Heart left ventricle (tissue), 16 donors: ENCODE measurements at places on chromosomes 1 and 21. TPM values are rescaled to one million over a fixed set of nuclear protein-coding genes. Genes with fewer than 3 reads are reported as not detected.

DNA sequence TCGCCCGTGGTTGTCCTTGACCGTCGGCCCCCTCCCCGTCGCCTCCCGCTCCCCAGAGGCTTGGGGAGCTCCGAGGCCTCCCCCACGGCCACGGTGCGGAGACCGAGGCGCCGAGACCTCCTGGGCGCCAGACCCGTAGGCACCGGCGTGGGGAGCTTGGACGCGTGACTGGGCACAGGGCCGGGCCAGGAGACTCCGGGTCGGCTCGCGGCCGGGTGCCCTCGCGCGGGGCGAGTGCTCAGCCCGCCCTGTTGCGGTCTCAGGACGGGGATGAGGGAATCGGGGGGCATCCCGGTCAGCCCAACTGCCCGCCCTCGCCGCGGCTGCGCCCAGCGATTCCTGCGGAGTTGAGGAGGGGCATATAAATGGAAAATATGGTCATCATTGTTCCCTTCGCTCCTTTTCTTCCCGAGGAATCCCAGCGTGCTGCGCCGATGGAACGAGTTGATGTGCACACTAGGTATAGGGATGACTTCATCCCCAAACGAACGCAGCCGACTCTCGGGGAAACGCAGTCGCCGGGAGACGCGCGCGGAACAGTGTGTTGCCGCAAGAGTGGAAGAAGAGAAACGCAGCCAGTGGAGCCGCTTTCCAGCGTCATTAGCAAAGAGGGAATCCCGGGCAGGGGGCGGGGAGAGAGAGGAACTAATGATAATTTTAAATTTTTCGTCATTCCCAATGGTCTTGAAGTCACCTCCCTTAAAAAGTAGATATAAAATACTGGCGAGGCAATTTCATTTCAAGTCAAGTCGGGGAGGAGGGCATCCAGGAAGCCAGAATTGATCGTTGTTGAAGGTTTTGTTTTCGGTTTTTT lies 747 bp upstream of the ENAH start:
- H3K4me3 ChIP-seq = peak overlapping the region; percentile 96
- H3K27me3 ChIP-seq = no peaks in the 10 kb centered on the region
- H3K36me3 ChIP-seq = no peaks in the 10 kb centered on the region
- DNase-seq = peak; percentile 73

DNA sequence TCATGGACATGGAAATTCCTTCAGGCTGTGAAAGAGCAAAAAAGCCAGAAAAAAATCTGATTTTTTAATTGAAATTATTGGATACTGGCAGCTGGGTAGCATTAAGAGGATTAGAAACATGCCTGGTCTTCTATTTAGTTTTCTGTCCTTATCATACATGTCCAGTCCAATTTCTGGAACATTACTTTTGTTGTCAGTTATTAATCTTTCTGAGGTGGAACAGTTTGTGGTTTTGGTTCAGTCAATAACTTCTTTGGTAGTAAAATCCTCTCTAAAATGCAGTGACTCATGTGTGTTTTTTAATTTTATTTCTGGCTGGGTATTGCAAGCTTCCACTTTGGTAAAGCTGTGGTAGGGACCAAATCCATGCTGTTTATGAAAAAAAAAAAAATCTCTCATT lies 687.0 kb upstream of the ADGRL2 start:
- no peak overlapping the region for H3K27ac ChIP-seq
- no peaks in the 10 kb centered on the region for H3K4me1 ChIP-seq
- H3K36me3 ChIP-seq = no peaks in the 10 kb centered on the region
- H3K4me3 ChIP-seq = no peak overlapping the region
- no peaks in the 10 kb centered on the region for H3K27me3 ChIP-seq

- no peak overlapping the region for H3K27ac ChIP-seq
- no peaks in the 10 kb centered on the region for H3K4me1 ChIP-seq
- no peaks in the 10 kb centered on the region for H3K36me3 ChIP-seq
- no peak overlapping the region for H3K4me3 ChIP-seq
Observed at GRCh38 chr1:235908742-235909520, 42.2 kb upstream of the LYST start.

- no peaks in the 10 kb centered on the region for H3K36me3 ChIP-seq
- DNase-seq = no peak
- no peaks in the 10 kb centered on the region for H3K27me3 ChIP-seq
- H3K27ac ChIP-seq = no peak overlapping the region
- no peaks in the 10 kb centered on the region for H3K4me1 ChIP-seq
Observed at GRCh38 chr1:191890433-191891088, 267.7 kb upstream of the RGS18 start.

DNA sequence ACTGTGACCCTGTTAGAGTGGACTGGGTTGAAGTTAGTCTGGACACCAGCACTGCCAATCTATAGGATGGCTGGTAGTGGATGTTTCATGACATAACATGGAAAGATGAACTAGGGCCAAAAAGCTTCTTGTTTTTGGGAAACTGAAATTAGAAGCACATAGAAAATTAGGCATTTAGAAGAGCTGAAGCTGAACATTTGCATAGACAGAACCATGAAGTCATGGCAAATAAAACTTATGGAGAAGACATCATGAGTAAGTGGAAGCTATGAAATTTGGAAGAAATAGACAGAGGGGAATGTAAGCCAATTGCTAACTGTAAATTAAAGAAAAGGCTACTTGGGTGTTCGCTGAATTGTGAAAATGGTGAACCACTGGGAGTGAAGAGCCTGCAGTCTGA lies 2.7 kb upstream of the S100A11 start:
- H3K27me3 ChIP-seq = no peaks in the 10 kb centered on the region
- H3K4me1 ChIP-seq = peaks cover 19% of the 10 kb centered on the region
- no peak overlapping the region for H3K27ac ChIP-seq
- DNase-seq = no peak
- no peak overlapping the region for H3K4me3 ChIP-seq

TNFAIP8L2 gene
- 0.49 TPM for total RNA-seq

DNA sequence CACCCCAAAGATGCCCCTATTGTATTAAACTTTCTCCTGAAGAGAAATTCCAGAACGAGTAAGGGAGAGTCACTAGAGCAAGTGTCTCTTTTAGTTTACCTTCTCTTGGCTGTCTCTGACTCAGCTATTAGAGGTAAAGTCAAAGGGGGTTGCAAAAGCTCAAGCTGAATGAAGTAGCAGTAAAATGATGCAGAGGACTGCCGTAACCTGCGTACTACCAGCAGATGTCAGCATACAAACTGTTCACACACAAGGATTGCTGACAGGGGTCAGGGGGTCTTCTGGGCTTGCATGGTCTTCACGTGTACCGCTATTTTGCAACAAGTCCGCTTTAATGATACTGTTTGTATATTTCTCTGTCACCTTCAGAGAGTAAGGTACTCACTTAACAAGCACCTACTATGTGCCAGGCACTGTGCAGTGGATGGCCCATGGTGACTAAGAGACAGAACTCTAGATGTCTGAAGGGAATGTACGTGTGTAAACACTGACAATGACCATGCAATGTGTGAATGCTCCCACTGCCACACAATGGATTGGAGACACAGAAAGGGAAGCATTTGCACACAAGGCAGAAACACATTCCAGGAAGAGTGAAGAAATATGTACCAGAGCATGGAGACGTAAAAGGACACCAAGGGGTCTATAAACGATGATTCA lies 34.9 kb downstream of the CHML start:
- peaks cover 27% of the 10 kb centered on the region for H3K4me1 ChIP-seq
- H3K4me3 ChIP-seq = no peak overlapping the region
- H3K27me3 ChIP-seq = no peaks in the 10 kb centered on the region
- no peak overlapping the region for H3K27ac ChIP-seq
- H3K36me3 ChIP-seq = no peaks in the 10 kb centered on the region

DNA sequence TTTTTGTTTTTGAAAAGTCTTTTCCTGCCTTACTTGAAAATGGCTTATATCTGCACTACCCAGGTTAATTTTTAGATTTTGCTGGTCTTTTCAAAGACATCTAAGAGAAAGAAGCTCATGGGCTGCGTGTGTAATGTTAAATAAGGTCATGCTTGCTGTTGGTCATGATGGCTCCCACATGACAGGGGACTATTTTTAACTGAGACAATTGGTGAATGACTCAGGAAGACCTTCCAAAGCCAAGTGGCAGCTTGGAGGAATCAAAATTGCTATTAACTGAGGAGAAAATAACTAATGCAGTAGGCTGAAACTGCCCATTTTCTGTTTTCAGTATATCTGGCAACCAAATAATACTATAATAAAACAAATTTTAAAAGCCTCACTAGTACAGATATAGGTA lies 117.1 kb upstream of the SPAG17 start:
- H3K27ac ChIP-seq = peak overlapping the region; percentile 51
- H3K4me3 ChIP-seq = no peak overlapping the region
- H3K27me3 ChIP-seq = no peaks in the 10 kb centered on the region
- H3K36me3 ChIP-seq = no peaks in the 10 kb centered on the region
- H3K4me1 ChIP-seq = peaks cover 4% of the 10 kb centered on the region

- peaks cover 3% of the 10 kb centered on the region for H3K27me3 ChIP-seq
- H3K4me3 ChIP-seq = no peak overlapping the region
- H3K36me3 ChIP-seq = no peaks in the 10 kb centered on the region
- H3K27ac ChIP-seq = no peak overlapping the region
- DNase-seq = peak; percentile 36
Observed at GRCh38 chr1:36650200-36651065, 167.7 kb upstream of the CSF3R start.

- H3K27ac ChIP-seq = no peak overlapping the region
- no peaks in the 10 kb centered on the region for H3K36me3 ChIP-seq
- H3K4me3 ChIP-seq = no peak overlapping the region
- no peaks in the 10 kb centered on the region for H3K4me1 ChIP-seq
Observed at GRCh38 chr1:47660622-47661021, 222.8 kb downstream of the FOXD2 start.

IFNLR1 gene
- total RNA-seq = 3.2 TPM

- no peaks in the 10 kb centered on the region for H3K27me3 ChIP-seq
- no peaks in the 10 kb centered on the region for H3K36me3 ChIP-seq
- DNase-seq = no peak
- H3K27ac ChIP-seq = no peak overlapping the region
Observed at GRCh38 chr21:26743524-26743923, 101.7 kb downstream of the ADAMTS1 start.

GRCh38 chr1:183609313-183609712 lies 19.1 kb upstream of the NCF2 start:
- DNase-seq = peak; percentile 67
- peaks cover 22% of the 10 kb centered on the region for H3K4me1 ChIP-seq
- H3K27me3 ChIP-seq = no peaks in the 10 kb centered on the region
- no peaks in the 10 kb centered on the region for H3K36me3 ChIP-seq
- H3K4me3 ChIP-seq = no peak overlapping the region

DNA sequence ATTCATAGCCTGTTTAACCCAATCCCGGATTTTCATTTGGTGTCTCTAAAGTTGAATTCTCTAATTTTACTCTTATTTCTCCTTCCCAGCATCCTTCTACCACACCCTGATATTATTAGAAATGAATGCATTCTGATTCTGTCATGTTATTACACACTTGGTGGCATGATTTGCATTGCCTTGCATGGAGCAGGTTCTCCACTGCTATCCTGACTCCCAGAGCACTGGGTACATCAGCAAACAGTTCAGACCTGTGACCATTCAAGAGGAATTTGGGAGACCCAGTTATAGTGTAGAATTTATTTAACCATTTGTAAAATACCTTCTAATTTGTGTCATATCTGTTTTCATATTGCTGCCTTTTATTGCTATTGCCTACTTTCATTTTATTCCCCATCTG lies 2.6 kb downstream of the LRRC8B start:
- no peak for DNase-seq
- H3K4me1 ChIP-seq = peaks cover 13% of the 10 kb centered on the region
- no peak overlapping the region for H3K27ac ChIP-seq
- H3K4me3 ChIP-seq = no peak overlapping the region
- no peaks in the 10 kb centered on the region for H3K27me3 ChIP-seq

MFSD2A gene
- 4.2 TPM for total RNA-seq

DNA sequence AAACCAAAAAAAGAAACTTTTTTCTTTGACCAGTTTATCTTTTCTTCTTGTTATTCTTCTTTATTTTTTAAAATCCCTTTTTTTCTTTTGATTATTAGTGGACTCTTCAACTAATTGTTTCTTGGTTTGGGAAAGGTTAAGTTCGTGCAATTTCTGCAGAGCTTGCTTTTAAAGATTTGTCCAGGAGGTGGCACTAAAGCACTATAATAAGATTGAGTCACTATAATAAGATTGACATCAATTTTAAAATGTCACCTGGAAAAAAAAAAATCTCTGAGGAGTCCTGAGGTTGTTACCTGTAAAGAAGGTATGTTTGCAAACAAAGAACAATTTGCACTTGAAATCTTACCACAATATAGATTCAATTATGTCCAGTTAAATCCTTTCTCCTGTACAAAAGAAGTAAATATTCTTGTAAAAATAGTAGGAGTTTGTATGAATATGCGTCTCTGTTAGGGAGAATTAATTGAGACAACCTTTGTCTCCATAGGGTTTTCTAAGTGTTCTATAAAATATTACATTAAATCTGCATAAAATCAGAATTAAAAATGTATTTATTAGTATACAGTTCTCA lies 166.7 kb downstream of the ADGRL4 start:
- H3K4me1 ChIP-seq = no peaks in the 10 kb centered on the region
- DNase-seq = no peak
- H3K27ac ChIP-seq = no peak overlapping the region
- H3K27me3 ChIP-seq = no peaks in the 10 kb centered on the region
- no peaks in the 10 kb centered on the region for H3K36me3 ChIP-seq
- no peak overlapping the region for H3K4me3 ChIP-seq

OR10Z1 gene
- not detected for total RNA-seq

LCE3E gene
- not detected for total RNA-seq

- no peaks in the 10 kb centered on the region for H3K36me3 ChIP-seq
- H3K27me3 ChIP-seq = peaks cover 48% of the 10 kb centered on the region
- DNase-seq = no peak
- no peak overlapping the region for H3K27ac ChIP-seq
- H3K4me3 ChIP-seq = no peak overlapping the region
- H3K4me1 ChIP-seq = peaks cover 2% of the 10 kb centered on the region
Observed at GRCh38 chr1:200033511-200034261, 6.2 kb downstream of the NR5A2 start.

- no peak overlapping the region for H3K27ac ChIP-seq
- DNase-seq = no peak
- H3K4me3 ChIP-seq = no peak overlapping the region
- H3K36me3 ChIP-seq = no peaks in the 10 kb centered on the region
Observed at GRCh38 chr1:211411639-211412038, 80.3 kb downstream of the RD3 start.

DNA sequence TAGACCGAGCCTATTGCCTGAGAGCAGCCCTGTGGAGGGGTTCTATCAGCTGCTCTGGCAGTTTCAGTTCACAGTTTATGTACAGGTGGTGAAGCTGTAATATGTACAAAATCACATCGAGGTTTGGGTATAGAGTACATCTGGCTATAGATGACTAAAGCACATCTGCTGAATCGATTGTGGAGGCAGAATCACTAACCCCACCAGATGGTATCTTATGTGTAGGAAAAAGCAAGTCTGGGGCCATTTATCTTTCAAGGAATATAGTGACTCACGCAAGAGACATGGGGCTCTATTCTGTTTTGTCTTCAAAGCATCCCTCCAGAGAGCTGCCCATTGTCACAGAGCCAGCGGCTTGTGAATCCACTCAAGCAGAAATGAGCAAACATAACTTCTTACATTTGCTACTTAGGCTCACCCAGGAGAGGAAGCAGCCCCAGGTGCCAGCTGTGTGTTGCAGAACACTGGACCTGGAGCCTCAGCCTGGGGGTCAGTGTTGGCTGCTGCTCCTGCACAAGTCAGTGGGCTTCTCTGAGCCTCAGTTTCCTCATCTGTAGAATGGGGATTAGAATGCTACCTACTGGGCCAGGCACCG lies 21.3 kb downstream of the MIIP start:
- H3K4me3 ChIP-seq = no peak overlapping the region
- DNase-seq = no peak
- H3K4me1 ChIP-seq = no peaks in the 10 kb centered on the region
- no peak overlapping the region for H3K27ac ChIP-seq

PPIAL4G gene
- total RNA-seq = not detected

- no peak overlapping the region for H3K4me3 ChIP-seq
- peaks cover 13% of the 10 kb centered on the region for H3K4me1 ChIP-seq
- no peak for DNase-seq
- no peaks in the 10 kb centered on the region for H3K27me3 ChIP-seq
- no peak overlapping the region for H3K27ac ChIP-seq
Observed at GRCh38 chr21:38927776-38928175, 122.0 kb downstream of the ETS2 start.

TMEM269 gene
- not detected for total RNA-seq
